ENCODE measurements at places on chromosomes 5 and 9.
A peak's percentile ranks its signal among the peaks of the same experiment; 100 is the strongest.

- no peak for DNase-seq
These were observed 46.6 kb downstream of the BNC2 start for GRCh38 chr9:16823906-16824305.

- no peak for DNase-seq
These were observed 1093.9 kb upstream of the CDH6 start for GRCh38 chr5:30099634-30100033.

GRCh38 chr9:132486706-132487350, 76.8 kb downstream of the CFAP77 start:
- DNase-seq = peak; percentile 22

DNA sequence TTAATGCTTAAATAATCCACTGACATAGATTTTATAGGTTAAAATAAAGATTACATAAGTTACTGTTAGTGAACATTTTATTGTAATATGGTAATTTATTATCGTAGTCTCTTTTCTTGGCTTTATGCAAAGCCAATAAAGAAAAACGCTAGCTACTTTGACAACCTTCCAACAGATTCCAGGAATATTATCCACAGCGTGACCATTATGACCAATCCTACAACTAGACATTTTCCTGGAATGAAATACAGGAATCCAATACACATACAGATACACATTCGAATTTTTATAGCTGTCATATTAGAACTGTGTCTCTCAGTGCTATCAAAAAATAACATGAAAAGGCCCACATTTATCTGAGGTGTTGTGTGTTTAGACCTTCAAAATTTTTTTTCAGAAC, 13.1 kb downstream of the RPS23 start:
- no peak for DNase-seq

GRCh38 chr9:77961541-77961940, 70.1 kb downstream of the GNAQ start:
- DNase-seq = no peak

Measured in activated effector memory CD4-positive, alpha-beta T cell treated with Interleukin-2 at 50 U/mL for 16 hours (primary cell).